Omental fat pad (tissue), 4 donors: ENCODE measurements at places on chromosomes 5 and 9.

GRCh38 chr5:31153521-31153920 is 40.0 kb upstream of the CDH6 start:
- DNase-seq: no peak

DNA sequence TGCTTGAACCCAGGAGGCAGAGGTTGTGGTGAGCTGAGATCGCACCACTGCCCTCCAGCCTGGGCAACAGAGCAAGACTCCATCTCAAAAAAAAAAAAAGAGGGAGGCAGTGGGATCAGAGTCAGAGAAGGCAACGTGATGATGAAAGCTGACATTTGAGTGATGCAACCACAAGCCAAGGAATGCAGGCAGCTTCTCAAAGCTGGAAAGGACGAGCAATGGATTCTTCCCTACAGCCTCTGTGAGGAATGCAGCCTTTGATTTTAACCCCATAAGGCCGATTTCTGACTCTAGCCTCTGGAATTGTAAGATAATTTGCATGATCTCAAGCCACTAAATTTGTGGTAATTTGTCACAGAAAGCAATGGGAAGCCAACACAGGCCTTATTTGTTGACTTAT is 9.8 kb downstream of the TGFBI start:
- DNase-seq: no peak

GRCh38 chr5:120430572-120430971 is 33.5 kb upstream of the PRR16 start:
- no peak for DNase-seq

DNA sequence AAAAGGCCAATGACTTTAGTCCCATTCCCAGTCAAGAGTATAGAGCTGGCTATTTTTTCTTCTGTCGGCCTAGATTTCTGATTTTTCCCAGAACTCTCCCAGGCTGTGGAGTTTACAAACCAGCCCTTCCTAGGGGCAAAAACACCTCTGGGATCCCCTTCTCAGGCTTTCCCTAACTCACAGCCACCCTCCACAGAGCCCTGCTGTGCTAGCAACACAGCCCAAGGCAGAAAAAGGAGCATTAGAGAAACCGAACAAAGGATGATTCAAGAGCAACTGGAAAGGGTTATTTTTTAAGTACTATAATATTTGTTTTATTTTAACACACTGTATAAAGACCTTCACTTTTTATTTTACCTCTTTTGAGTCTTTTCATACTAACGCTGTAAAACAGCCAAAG is 234.8 kb downstream of the GLIS3 start:
- DNase-seq: no peak

- DNase-seq: no peak
These were observed 194.7 kb downstream of the SREK1 start for GRCh38 chr5:66338828-66339227.

DNA sequence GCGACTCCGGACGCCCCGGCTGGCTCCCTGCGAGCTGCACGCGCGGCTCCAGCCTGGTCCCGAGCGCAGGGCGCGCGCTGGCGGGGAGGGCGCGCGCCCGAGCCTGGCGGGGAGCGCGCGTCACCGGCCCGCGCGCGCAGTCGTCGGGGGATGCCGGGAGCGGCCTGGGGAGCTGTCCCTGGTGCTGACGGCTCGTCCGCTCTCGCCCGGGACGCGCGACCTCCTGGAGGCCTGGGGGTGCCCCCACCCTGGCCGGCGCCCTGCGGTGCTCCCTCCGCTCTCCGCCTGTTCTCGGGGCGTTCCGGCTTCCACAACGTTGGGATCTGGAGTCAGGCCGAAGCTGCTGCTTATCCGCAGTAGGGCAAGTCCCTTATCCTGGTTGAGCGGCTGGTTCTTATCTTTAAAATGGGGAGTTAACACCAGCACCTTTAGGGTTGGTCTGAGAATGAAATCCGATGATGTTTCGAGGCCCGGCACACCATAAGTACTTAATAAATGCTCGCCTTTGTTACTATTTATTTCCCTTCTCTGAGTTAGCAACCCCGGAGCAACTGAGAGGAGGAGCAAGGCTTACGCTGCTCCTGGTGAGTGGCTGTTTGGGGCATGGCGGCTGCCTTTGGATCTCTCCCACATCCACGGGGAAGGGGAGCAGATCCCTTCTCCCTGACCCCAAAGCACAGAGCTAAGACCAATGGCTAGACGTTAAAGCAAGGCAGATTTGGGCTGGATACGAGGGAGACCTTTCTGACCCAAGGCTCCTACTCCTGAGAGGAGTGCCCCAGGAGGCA is at the start of gene FAM163B:
Gene FAM163B, minus strand, starts transcription at position 79 of the 788 bp plus-strand sequence. CDS start 29,166 bp downstream, outside the sequence.
- no peak for DNase-seq

DNA sequence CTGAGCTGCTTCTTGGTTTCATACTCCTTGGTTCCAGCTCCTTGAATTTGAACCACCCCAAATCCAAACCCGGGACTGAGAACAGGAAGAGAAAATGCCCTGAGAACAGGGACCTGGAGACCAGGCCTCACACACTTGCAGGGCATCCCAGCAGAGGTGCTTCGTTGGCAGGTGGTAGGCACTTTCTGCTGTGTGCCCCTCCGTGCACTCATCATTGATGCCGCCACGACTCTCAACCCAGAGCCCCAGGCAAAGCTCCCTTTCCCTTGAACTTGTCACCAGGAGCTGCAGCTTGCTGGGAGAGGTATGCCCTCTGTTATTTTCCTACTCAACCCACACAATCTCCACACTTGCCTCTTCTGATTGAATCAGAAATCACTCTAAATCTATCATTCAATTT is 217.8 kb upstream of the IRX1 start:
- no peak for DNase-seq

GRCh38 chr5:73213566-73213998 is 40.6 kb downstream of the TMEM174 start:
- no peak for DNase-seq

DNA sequence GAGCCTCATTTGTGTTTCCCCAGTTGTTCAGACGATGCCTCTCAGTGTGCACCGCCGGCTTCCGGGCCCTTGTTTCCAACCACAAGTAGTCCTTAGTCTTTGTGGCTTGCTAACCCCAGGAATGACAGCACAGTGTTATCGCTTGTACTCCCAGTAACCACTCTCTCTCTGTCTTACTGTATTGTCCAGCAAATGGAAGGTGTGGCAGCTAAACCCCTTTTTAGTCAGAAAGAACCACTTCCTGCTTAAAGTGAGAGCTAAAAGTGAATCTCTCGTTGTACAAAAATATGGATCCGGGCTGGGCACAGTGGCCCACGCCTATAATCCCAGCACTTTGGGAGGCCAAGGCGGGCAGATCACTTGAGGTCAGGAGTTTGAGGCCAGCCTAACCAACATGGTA is 61.3 kb downstream of the ENC1 start:
- no peak for DNase-seq

GRCh38 chr9:7721291-7721690 is 78.3 kb downstream of the DMAC1 start:
- DNase-seq: no peak

DNA sequence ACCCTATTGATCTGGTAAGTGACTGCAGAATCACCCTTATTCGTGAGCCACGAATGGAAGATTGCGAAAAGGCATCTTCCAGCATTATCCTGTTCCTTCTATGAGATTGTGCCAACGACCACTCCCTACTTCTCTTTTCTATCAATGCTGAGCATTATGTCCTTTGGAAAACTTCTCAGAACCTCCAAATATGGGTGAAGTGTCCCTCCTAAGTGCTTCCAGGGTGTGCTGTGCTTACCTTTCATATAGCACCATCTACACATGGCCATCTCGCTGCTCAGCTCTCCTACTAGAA is 14.7 kb upstream of the LCP2 start:
- DNase-seq: no peak

GRCh38 chr9:81182431-81182830 is 506.9 kb downstream of the TLE1 start:
- no peak for DNase-seq

DNA sequence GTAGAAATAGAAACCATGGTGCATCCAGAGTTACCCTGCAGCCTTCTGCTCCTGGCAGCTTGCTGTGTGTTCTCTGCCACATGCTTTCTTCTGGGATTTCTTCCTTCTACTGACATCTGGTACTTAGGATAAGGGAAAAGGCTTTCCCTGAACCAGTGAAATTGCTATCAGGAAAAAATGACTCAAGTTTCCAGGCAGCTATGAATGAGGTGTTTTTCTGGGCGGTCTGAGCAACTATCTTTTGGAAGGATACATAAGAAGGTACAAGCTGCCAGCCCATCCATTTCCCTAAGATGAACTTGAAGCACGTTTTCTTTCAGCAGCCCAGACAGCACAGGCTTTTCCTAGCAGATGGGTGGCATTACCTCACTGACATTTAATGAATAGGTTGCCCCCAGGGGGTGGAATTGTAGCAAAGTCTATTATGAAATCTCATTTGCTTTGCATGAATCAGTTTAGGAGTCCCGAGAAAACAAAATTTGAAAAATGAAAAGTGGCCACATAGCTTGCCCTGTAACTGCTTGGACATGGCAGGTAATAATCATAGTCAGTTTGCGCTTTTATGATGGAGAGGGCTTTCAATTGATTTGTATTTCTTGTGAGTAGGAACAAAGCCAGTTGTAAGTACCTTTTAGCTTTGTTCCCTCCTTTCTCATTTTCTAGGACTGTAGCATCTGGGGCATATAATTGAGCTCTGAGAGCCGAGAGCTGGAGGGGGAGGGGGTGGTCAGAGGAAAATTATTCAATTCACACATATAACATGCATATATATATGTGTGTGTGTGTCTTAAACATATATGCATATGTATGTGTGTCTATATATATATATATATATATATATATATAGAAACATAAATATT is 108.5 kb downstream of the C9orf152 start:
- DNase-seq: no peak
